Stimulated activated CD8-positive, alpha-beta memory T cell treated with anti-CD3 and anti-CD28 coated beads, Interleukin-4, amount 100 ng/mL, for 1 hour (primary cell): ENCODE measurements at places on chromosomes 2 and 18.

DNA sequence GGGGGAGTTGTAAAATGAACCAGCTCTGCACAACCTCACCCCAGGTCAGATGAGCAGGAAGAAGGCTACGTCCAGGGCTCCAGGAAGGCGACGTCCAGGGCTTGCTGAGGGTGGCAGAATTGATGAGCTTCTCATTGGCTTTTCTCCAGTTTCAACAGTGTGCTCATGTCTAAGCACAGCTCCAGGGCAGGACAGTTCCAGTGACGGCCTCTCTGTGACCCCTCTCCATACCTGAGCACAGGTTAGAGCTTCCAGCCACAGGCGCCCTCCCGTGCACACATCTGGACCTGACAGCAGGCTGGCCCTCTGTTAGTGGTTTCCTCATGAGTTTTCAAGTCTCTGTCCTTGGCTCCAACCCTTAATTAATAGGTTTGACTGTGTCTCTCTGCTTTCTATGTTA lies 327.6 kb downstream of the ZNF516 start:
- DNase-seq: no peak

DNA sequence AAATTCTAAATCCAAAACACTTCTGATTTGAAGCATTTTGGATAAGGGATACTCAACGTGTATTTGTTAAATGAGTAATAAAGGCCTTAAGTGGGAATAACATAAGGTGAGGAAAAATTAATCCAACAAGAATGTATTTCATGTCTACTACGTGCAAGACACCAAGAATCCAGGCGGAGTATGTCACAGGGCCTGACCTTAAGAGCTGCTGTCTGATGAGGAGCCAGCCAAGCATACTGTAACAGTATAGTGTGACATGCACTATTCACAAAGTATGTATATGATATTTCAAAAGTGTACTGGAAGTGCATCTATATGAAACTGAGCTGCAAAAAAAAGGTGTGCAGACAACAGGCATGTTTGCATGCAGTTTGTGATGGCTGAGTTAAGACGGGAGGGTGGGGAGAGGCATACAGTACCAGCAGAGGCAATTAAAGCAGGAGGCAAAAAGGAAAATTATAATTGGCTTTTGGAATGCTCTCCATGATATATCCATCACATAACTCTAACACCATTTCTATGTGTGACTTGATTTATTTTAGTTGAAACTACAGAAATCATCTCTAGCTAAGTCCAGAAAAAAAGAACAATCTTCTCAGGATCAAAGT lies 18.2 kb downstream of the IWS1 start:
- no peak for DNase-seq

DNA sequence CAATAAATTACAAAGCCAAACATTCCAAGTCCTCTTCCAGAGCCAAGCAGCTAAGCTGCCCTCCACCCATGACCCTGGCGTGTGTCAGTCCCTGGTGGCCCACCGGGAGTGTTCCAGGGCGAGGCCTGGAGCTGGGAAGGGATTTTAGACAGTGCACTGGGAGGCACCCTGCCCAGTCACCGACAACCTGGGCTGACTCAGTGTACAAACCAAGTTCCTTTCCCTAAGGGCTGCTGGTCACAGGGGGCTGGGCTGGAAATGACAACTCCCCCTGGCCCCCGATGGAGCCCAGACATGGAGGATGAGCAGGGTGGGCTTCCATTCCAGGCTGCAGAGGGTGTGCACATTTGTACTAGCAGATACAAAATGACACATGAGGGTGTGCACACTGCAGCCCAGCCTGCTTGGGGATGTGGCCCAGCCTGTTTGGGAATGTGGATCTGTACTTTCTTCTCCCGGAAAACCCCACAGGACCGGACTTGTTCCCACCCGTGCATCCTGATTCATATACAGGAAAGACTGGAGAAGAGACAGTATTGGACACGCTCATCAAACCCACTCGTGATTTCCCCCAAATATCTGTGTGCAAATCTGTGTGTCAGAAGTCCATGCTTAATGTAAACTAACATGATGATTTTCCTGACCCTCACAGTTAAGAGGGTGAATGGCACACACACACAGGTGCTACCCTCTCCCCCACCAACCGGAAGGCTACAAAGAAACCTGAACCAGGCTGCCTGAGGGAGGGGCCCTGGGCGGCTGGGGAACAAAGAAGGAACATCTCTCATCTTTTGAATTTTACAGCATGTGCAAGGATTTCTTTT lies 58.9 kb downstream of the NDUFA10 start:
- DNase-seq: no peak

DNA sequence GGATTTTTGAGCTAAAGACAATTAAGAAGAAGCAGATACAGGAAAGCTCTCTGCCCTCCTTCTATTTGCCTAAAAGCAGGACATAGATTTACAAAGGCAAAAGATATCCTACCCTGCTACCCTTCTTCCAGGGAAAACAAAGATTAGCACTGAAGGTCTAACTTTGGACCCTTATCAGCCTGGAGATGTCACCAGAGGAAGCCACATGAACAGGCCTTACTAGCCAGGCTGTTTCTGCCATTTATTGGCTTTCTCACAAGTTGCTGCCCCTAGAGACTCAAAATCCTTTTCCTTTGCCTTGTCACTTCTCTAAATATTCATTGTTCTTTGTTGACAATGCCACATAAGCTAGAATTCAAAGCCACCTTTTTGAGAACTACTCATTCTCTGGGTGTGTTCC lies 147.3 kb downstream of the B3GNT2 start:
- no peak for DNase-seq

GRCh38 chr2:181552808-181553207 lies 95.6 kb downstream of the ITGA4 start:
- DNase-seq: no peak

DNA sequence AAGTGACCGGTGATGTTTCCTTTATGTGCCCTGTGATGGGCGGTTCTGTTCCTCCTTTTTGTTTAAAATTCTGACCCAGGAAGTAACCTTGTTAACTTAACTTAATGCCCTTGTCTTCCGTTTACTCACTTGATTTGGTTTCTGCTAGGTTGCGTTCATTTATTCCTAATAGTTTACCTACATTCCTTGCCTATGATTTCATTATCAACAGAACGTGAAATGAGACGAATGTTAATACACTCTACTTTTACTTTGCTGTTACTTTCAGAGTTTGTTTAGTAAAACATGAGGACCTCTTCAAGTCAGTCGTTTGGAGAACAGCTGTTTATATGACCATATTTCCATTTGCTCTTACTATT lies 638 bp downstream of the CEP192 start:
- DNase-seq: no peak

DNA sequence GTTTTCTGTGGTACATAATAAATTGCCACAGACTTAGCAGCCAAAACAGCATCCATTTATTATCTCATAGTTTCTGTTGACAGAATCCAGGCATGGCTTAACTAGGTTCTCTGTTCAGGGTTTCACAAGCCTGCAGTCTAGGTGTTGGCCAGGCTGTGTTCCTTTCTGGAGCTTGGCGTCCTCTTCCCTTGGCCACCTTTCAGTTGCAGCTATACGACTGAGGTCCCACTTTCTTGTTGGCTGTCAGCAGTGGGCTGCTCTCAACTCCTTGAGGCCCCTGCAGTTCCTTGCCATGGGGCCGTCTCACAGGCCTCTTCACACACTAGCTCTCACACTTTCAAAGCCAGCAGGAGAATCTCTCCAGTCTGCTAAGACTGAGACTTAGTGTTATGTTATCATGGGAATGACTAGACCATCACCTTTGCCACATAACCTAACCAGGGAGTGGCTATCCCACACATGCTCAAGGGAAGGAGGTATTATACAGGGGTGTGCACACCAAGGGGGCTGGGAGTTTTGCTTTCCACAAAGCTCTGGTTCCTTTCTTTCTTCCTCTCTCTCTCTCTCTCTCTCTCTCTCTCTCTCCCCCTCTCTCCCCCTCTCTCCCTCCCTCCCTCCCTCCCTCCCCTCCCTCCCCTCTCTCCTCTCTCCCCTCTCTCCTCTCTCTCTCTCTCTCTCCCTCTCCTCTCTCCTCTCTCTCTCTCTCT lies 15.8 kb downstream of the RIOK3 start:
- DNase-seq: no peak

DNA sequence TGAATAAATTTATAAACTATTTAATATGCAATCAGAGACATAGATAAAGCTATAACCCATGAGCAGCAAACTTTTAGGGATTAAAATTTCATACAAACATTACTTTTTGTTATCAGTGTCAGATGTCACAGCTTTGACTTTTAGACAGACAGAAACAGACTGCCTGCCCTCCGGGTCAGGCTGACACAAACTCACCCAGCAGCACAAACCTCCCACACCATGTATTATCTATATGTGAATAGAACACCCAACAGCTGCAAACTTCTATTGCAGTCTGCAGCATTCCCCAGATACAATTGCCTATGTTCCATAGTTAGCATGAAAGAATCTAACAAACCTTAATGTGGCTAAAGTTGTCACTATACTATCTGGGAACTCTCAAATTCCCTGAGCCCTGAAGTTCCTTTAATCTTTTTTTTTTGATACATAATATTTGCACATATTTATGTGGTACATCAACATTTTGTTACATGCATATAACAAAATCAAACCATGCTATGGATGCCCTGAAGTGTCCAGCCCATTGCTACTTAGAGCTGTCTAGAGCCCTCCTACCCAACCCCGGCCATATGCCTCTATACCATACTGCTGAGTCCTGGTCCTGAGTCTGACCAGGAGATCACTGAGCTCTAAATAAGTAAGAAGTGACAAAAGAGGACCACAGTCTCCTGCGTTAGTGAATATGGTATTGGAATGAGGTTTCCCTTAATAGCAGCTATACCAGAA lies 214.4 kb downstream of the ZNF385B start:
- no peak for DNase-seq

GRCh38 chr18:33232318-33232626 lies 208.2 kb downstream of the CCDC178 start:
- no peak for DNase-seq
